ENCODE measurements at places on chromosomes 13 and 19.

DNA sequence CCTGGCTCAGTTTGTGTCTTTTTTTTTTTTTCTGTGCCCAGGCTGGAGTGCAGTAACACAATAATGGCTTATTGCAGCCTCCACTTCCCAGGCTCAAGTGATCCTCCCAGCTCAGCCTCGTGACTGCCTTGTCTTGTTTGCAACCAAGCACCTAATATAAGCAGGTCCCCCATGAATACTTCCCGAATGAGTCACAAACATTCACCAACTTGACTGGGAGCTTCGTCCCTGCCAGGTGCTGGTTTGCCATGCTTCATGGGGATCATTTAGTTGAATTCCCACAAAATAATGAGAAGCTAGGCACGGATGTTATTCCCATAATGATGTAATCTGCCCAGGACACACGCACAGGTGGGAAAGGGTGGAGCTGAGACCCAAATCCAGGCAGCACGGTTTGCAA is 176.5 kb downstream of the CACNA1A start:
- no peak for DNase-seq

DNA sequence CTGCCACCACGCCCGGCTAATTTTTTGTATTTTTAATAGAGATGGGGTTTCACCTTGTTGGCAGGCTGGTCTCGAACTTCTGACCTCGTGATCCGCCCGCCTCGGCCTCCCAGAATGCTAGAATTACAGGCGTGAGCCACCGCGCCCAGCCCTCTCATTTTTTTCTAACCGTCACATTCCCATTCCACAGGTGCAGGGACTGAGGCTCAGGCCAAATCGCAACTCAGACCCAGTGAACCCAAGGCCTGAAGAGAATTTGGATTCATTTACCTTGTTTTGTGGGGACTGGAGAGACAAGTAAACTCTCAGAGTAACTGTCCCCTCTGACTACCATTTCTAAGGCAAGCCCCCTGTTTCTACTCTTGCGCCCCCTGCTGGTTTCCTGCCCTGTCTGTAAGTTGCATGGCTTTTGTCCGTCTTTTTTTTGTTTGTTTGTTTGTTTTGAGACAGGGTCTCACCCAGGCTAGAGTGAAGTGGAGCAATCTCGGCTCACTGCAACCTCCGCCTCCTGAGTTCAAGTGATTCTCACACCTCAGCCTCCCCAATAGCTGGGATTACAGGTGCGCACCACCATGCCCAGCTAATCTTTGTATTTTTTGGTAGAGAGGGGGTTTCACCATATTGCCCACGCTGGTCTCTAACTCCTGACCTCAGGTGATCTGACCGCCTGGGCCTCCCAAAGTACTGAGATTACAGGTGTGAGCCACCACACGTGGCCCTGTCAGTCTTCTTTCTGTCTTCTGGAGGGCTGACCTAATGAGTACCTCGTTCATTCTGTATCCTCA is 2.3 kb upstream of the STRN4 start:
- DNase-seq, result peak; percentile 89

GRCh38 chr19:35388277-35389054 is 17.6 kb downstream of the GPR42 start:
- no peak for DNase-seq

GRCh38 chr19:44552324-44552723 is 22.8 kb upstream of the CEACAM20 start:
- peak; percentile 49 for DNase-seq

DNA sequence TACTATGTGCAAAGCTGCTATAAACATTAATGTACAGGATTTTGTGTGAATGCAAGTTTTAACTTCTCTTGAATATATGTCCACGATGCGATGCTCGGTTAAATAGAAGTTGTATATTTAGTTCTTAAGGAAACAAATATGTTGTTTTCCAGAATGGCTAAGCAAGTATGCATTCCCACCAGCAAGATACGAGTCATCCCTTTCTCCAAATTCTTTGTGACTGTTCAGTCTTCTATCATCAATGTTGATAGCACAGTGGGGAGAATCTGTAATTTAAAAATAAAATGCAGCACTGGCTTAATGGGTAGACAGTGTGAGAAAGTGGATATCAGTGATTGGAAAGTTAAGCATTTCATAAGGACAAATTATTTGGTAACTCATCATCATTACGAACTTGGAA is 1340.8 kb downstream of the PCDH9 start:
- DNase-seq, result no peak

- DNase-seq, result no peak
Observed at GRCh38 chr13:32408296-32409000, 19.5 kb downstream of the N4BP2L1 start.

DNA sequence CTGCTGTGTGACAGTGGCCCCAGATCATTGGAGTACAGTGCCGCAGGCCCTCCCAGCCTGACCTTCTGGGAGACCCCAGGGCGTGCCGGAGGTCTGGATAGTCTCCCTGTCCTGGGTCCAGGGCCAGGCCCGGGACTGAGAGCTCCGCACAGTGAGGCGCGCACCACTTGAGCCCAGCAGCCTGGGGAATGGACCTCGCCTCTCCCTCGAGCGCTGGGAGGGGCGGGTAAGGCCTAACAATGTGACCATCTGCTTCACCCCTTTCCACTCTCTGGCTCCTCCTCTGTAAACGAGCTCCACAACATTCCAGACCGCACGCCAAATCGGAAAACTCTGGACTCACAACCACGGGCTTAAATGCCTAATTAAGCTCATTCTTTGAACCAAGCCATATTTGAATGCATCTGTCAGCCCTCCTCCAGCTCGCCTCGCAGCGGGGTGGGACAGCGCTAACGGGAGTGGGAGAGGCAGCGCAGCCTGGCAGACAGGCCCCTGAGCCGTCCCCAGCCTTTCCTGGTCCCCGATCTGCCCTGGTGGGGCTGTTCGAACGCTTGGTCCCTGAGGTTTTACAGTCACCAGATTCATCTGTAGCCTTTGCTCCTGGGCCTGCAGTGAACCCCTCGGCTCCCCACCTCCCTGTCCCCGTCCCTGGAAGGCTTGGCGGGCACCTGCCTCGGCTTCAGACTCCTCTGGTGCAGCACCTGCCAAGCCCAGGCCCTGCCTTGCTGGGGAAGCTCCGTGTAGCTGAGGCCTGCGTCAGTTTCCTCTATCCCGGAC is 120.7 kb upstream of the VSTM2B start:
- no peak for DNase-seq

DNA sequence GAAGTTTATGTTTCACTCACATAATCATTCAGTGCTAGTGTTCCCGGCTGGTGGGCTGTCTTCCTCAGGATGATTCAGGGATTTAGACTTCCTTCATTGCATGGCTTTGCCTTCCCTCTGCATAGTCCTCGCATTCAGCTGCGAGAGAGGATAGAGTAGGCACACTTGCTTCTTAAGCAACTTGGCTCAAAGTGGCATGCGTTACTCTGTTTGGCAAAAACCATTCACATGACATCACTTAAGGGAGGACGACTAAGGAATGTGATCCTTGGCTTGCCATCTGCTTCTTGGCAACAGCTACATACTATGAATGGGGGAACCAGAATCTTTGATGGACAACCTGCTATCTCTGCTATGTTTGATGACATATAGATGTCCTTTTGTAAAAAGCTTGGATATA is 359.3 kb downstream of the TDRD3 start:
- no peak for DNase-seq

DNA sequence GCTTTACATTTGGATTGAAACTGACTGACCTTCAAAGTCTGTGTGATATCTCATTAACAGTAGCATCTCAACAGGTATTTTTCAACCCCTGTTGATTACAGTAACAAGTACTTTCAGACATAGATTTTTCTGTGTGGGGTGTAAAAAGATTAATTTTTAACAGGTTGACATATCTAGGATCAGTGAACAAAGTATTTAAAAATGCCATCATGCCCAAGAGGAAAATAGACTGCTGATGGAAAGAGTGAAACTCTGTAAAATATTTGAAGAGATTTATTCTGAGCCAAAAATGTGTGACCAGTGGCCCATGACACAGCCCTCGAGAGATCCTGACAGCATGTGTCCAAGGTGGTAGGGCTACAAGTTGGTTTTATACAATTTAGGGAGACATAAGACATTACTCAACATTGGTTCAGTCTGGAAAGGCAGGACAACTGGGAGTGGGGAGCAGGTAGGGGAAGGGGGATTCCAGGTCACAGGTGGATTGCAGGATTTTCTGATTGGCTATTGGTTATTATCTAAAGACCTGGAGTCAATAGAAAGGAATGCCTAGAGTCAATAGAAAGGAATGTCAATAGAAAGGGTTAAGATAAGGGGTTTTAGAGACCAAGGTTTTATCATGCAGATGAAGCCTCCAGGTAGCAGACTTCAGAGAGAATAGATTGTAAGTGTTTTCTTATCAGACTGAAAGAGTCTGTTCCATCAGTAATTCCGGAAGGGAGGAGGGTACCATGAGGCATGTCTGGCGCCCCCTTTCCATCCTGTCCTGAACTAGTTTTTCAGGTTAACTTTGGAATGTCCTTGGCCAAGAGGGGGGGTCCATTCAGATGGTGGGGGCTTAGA is 29.1 kb downstream of the TNFRSF19 start:
- DNase-seq, result no peak

GRCh38 chr19:13872695-13873389 is 4.1 kb upstream of the NANOS3 start:
- DNase-seq, result peak; percentile 56

- DNase-seq, result no peak
Observed at GRCh38 chr13:31225998-31226675, 26.4 kb downstream of the B3GLCT start.

DNA sequence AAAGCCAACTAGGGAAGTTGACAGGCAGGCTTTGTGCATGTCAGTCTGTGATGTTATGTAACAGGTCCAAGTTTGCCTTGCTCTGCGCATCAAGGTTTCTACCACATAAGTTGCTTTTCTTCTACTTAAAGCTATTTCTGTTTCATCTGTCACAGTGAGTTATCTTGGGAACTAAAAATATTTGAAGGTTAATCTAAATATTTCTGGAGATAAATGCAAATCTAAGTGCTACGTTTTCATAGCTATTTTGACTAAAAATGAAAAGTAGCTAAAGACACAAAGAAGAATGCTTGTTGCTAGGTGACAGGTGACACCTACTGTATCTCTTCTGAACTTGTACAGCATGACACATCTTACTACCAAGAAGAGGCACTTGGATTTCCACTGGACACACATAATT is 135.6 kb downstream of the KLF12 start:
- no peak for DNase-seq

GRCh38 chr13:91228940-91229339 is 118.5 kb upstream of the MIR17HG start:
- DNase-seq, result no peak

DNA sequence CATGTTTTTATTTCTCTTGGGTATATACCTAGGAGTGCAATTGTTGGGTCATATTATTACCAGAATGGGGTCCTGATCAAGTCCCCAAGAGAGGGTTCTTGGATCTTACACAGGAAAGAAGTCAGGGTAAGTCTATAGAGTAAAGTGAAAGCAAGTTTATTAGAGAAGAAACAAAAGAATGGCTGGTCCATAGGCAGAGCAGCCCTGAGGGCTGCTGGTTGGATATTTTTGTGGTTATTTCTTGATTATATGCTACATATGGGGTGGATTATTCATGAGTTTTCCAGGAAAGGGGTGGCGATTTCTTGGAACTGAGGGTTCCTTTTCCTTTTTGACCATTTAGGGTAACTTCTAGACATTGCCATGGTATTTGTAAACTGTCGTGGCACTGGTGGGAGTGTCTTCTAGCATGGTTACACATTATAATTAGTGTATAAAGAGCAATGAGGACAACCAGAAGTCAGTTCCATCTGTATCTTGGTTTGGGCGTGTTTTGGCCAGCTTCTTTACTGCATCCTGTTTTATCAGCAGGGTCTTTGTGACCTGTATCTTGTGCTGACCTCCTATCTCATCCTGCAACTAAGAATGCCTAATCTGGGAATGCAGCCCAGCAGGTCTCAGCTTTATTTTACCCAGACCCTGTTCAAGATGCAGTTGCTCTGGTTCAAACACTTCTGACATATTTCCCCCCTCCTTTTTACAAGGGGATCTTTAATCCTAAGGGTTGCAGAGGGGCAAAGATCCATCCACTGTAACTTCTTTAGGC is 41.1 kb downstream of the CEACAM1 start:
- no peak for DNase-seq

- DNase-seq, result no peak
Observed at GRCh38 chr19:55352549-55353145, 1.9 kb downstream of the COX6B2 start.

DNA sequence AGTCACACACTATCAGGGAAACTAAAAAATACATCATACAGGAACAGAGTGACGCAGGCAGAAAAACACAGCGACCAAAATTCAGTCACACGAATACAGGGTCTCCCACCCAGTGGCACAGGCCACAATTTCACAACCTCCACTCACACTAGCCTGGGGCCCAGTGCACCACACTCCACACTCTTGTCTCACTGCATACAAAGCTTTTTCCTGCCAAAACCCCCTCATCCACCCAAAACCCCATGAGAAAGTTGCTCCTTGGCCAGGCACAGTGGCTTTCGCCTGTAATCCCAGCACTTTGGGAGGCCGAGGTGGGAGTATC is 1.2 kb downstream of the S1PR5 start:
- no peak for DNase-seq

GRCh38 chr13:78604782-78605611 is 1.6 kb upstream of the POU4F1 start:
- DNase-seq, result no peak

GRCh38 chr19:49442771-49443365 is 1.5 kb upstream of the SLC17A7 start:
- peak; percentile 82 for DNase-seq

- DNase-seq, result no peak
Observed at GRCh38 chr13:94143624-94144350, 335.7 kb downstream of the DCT start.
